GM12865 (cell line): ENCODE measurements at places on chromosomes 7 and 10.

DNA sequence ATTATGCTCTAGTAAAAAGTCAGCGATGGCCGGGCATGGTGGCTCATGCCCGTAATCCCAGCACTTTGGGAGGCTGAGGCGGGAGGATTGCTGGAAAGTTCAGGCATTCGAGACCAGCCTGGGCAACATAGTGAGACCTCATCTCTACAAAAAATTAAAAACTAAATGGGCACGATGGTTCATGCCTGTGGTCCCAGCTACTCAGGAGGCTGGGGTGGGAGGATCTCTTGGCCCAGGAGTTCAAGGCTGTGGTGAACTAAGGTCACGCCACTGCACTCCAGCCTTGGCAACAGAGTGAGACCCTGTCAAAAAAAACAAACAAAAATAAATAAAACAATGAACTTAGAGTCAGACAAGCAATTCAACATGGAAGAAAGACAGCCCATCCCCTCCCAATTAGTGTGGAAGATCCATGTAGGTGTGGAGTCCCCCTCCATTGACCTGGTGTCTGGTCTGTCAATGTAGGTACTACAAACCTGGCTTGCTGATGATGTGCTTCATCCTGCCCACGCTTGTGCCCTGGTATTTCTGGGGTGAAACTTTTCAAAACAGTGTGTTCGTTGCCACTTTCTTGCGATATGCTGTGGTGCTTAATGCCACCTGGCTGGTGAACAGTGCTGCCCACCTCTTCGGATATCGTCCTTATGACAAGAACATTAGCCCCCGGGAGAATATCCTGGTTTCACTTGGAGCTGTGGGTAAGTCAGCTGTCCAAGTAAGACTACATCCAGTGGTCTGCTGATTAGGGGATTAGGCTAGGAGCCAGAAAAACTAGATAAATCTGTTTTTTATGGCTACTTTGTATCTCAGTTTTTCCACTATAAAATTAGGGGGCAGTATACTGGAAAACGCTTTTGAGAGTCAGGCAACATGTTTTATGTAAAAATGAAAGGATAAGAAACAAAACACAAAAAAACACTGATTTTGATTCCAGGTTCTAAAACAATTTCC is 9.3 kb downstream of the SCD start:
- DNase-seq: no peak

- no peak for DNase-seq
Measured at GRCh38 chr10:49278497-49278981, 20.4 kb upstream of the C10orf71 start.

GRCh38 chr10:12841426-12841825 is 160.1 kb downstream of the CCDC3 start:
- DNase-seq: no peak

DNA sequence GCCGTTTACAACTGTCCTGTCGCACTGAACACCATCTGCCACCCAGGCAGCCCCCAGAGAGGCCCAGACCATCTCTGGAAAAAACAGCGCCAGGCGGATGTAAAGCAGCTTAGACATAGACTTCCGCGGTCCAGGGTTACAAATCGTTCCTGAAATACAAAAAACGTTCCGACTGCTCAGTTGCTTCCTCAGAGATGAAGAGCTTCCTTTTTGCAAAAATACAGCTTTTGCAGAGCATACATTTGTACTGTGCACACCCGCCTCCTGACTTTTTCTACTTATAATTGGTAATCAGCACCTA is 11.4 kb downstream of the DAGLB start:
- DNase-seq: no peak

- DNase-seq: peak; percentile 3
Measured at GRCh38 chr7:31707089-31707488, 20.1 kb downstream of the PPP1R17 start.

- no peak for DNase-seq
Measured at GRCh38 chr10:117757086-117757720, 214.7 kb downstream of the EMX2 start.

- peak; percentile 14 for DNase-seq
Measured at GRCh38 chr10:115093776-115094408, 727 bp downstream of the ATRNL1 start.

DNA sequence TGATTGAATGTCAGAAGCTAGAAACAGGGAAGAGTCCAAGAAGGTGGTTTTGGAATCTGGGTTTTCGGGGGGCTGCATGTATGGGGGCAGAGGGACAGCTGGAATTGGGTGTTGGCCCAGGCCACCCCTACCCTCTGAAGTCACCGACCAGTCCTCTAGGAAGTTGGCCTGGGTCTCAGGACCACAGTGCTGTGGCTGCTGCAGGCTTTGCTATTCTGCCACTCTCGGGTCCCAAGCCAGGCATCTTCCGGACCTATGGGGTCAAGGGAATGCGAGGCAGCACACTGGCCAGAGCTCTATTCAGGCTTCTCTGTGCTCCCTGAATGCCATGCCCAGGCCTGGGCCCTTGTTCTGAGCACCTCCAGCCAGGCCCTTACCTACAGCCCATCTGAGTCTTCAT is 13.2 kb downstream of the FGF8 start:
- no peak for DNase-seq

DNA sequence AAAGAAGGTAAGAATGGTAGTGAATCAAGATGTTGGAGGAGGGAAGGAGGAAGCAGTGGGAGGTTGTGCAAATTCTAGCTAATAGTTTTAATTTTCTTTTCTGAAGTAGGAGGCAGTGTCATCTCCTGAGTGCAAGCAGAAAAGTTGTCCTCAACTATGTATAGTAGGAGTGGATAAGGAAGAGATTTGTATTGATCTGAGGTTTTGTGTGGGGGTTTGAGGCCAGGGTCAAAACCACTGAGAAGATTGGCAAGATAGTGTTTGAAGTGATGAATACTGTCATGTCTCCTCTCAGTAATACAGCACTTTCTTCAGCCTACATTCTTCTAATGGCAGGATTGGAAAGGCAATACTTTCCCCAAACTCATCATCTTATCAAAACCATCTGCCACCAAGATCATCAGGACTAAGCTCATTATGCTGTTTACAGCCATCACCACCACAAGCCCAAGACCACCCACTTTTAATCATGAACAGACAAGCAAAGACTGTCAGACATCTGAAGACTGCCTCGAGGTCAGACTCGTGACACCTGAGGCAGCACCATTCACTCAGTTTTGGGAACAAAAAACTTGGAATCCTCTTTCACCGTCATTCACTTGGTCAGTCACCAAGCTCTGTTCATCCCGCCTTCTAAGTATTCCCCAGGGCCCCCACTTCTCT is 1.5 kb upstream of the MIOS start:
- no peak for DNase-seq

- no peak for DNase-seq
Measured at GRCh38 chr10:91034494-91035159, 113.7 kb upstream of the ANKRD1 start.

GRCh38 chr7:114657279-114657678 is 242.7 kb downstream of the FOXP2 start:
- no peak for DNase-seq

GRCh38 chr7:1798191-1798590 is 128.1 kb downstream of the ELFN1 start:
- DNase-seq: no peak

DNA sequence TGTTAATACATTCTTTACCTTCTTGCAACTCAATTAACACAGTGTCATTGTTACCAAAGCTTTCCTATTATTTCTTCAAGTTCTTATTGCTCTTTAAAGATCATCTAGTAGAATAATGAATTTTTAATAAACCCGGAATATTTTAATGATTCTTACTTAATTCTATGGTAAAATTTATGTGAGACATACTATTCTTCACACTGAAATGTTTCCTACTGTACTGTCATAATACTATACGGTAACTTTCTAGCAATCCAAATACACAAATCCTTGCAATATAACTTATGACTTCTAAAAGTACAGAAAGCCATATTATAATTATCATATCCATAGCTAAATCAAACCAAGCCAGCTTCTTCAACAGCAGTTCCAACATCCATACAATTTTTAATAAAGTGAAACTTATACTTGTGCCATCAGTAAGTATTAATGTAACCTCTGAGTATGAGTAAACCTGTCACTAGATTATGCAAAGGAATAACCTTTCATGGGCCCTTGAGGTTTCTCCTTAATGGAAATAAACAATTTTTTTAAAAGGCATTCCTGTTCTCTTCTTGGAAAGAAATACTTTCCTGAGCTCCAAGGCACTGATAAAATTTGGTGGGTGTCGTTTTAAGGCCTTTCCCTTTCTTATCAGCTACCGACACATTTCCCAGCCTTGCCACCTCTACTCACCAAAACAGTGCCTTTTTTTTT is 87.4 kb downstream of the IMMP2L start:
- no peak for DNase-seq

GRCh38 chr7:111987115-111987826 is 218.9 kb downstream of the DOCK4 start:
- no peak for DNase-seq

DNA sequence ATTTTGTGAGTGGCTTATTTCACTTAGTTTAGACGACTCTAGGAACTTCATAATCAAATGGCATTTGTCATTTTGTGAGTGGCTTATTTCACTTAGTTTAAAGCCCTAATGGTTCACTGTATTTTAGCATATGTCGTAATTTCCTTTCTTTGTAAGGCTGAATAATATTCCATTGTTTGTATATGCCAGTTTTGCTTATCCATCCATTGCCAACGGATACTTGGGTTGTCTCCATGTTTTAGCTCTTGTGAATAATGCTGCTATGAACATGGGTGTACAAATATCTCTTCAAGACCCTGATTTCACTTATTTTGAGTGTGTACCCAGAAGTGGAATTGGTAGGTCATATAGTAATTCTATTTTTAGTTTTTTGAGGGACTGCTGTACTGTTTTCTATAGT is 31.8 kb downstream of the DOCK1 start:
- no peak for DNase-seq

GRCh38 chr10:72695496-72695895 is 3.6 kb downstream of the MCU start:
- no peak for DNase-seq

DNA sequence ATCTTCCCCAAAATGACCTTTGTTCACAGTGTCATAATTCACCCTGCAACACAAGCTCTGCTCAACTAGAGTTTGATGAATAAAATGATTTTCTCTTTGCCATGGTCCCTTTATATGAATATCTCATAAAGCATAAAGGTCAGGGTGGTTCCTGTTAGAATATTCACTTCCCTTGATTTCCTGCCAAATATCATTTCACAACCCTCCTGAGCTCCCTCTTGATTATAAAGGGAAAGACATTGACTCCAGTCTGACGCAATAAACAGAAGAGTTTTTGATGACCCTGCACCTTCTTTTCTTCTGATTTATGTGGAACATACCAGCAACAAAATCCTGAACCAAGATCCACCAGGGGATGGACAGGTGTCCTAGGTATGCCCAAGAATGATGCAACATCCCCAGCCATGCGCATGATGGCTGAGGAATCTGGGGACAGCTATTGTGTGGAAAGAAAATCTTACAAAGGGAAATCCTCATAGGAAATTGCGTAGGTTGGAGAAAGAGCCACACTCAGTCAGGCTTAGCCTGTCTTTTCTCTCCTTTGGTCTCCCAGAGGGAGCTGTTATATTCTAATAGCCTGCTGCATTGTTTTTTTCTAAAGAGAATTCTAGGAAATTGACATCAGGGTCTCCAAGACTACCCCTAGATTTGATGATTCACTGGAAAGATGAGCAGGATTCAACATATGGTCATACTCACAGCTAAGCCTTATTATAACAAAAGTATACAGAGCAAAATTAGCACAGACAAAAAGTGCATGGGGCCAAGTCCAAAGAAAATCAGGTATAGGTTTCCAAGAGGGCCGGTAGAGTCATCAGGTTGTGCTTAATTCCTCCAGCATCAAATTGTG is 18.8 kb downstream of the IFIT3 start:
- DNase-seq: no peak

- DNase-seq: no peak
Measured at GRCh38 chr10:115745943-115746342, 527.1 kb downstream of the GFRA1 start.

DNA sequence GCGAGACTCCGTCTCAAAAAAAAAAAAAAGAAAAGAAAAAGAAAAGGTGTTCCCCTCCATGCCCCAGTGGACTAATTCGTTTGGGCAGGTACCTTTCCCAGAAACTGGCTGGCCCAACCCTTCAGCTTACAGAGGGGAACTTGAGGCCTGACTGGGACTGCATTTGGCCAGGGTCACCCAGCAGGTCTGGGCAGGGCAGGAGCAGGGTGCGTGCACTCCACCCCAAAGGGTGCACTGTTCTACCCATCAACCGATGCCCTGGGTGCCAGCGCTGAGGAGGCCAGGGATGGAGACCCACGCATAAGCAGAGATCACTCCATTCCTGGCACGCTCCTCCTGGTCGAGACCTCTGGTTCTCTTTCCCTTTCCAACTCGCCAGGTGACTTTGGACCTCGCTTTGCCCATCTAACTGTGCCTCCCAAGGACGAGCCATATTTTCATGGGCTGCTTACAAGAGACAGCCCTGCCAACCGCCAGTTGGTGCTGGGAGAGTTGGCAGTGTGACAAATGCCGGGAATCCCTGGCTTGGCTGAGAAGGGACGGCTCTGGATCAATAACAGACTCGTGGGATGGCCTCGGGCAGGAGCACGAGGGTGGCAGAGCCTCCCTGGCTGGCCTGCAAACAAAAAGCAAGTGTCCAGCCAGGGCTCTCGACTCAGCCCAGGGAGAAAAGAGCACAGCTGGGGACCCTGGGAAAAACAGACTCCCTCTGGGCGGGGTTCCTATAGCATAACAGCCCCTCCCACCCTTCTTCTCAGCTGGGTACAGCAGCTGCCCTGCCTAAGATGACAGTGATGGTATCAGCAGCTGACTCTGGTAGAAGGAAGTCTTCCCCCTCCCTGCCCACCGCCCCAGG is 7.9 kb downstream of the HSPB1 start:
- no peak for DNase-seq

DNA sequence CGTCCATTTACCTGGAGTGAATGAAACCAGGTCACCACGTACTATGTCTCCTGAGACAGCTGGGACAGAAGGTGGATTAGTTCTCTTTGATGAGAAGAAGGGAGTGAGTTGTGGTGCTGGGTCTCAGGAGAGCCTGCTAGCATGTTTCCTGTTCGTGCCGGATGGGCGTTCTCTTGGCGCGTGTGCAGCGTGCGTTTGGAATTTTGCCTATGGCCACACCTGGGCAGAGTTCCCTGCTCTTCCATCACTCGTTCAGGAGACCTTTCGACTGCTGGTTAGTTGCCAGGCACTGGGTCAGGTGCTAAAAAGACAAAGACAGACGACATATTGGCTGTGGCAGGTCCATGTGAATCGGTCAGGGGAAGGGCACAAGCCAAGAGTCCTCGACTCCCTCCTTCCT is 90.3 kb downstream of the TRRAP start:
- no peak for DNase-seq

- no peak for DNase-seq
Measured at GRCh38 chr10:12712293-12712983, 289.1 kb downstream of the CCDC3 start.

DNA sequence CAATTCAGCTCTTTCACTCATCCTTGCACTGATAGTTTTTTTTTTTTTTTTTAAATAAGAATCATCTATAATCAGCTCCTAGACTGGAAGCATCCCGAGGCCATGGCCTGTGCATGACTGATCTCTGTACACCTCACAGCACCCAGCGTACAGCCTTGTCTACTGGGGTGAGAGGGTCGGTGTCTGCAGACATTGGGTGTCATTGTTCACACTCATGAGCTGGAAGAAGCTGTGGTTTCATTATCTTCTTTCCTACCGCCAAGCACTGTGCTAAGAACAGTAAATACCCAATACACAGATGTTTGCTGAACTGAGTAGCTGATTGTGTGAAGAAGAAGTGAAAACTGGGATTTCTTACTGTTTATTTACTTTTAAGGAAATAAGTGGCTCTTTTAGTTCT is 123.6 kb downstream of the CLEC2L start:
- DNase-seq: peak; percentile 59
